ENCODE measurements at places on chromosomes 2 and 18.

GRCh38 chr18:38611036-38611964 lies 1045.7 kb upstream of the CELF4 start:
- no peak for DNase-seq

GRCh38 chr18:52747869-52748268 lies 407.9 kb downstream of the DCC start:
- DNase-seq: no peak

GRCh38 chr2:172643142-172643541 lies 87.3 kb downstream of the PDK1 start:
- peak; percentile 77 for DNase-seq

- DNase-seq: peak; percentile 16
These were observed 59.5 kb downstream of the MFSD6 start for GRCh38 chr2:190467575-190468083.

- DNase-seq: no peak
These were observed 30.3 kb downstream of the PROC start for GRCh38 chr2:127448526-127448925.

- DNase-seq: no peak
These were observed 68.6 kb upstream of the LHCGR start for GRCh38 chr2:48824116-48824515.

DNA sequence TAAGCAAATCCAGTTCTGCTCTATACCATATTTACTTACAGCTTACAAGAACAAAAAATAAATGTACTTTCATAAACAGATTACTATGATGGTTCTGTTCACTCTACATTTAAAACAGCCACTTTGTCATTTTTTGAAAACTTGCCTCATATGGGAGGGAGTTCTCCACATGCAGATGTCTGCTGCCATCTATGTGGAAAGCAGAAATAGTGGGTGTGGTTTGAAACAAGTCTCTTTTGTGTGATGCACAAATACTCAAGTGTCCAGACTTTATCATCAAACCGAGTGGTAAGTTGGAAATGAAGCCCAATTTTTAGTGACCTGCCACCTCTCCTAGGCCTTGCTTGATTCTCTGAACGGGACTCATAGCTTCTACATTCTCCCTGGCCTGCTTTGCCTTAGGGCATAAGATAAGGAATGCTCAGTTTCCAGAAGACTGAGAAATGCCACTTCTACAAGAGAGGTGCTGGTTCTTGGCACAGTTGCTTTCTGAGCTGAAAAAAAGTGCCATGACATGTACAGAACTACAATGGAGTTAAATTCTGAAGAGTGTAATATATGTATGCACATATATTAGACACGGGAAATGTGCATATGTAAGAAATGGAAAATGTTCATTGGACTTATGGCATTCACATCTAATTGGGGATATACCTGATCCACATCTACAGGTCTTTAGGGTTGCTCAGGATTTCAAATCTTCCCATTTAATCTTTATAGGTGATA lies 221.0 kb downstream of the SLC8A1 start:
- no peak for DNase-seq

GRCh38 chr2:109284826-109285225 lies 155.8 kb downstream of the SH3RF3 start:
- peak; percentile 54 for DNase-seq

- no peak for DNase-seq
These were observed 57.1 kb downstream of the UGP2 start for GRCh38 chr2:63898839-63899238.

DNA sequence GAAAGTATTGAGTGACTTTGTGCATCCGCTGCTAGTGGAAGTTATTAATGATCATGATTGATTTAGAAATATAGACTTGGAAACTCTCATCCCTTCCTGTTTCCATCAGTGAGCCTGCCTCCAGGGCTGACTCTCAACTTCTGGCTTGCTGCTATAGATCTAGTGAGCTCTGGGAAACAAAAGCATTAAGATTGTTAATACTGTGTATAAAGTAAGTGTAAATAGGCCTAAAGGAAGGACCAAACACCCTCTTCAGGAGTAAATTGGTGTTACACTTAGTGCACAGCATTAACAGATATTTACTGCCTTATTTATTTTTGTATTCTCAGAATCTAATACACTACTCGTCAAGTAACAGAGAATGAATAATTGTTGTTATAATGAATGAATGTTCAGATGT lies 285.6 kb downstream of the THSD7B start:
- peak; percentile 6 for DNase-seq

DNA sequence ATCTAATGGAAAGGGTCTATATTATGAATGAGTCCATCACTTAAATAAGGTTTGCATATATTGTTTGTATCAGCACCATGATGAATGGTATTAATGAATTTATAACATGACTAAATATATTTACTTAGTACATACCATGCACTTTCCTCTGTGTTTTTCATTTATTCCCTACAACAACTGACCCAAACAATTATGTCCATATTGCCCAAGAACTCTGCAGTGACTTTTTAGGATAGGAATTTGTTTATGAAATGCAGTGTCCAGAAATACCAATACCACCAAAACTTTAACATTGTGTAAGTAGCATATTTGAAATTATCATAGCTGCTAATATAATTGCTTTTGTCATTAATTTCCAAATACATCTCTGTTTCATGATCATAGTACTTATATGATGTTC lies 119.7 kb downstream of the WDR7 start:
- DNase-seq: peak; percentile 52
